ENCODE measurements at places on chromosomes 5 and 9. TPM values are rescaled to one million over a fixed set of nuclear protein-coding genes. Genes with fewer than 3 reads are reported as not detected.

CDC20B gene
- total RNA-seq, result 0.53 TPM

MEIKIN gene
- not detected for total RNA-seq

DDX4 gene
- total RNA-seq, result 0.29 TPM

MYMK gene
- not detected for total RNA-seq

CORO2A gene
- 6.2 TPM for total RNA-seq

BRINP1 gene
- not detected for total RNA-seq

ANKRD18B gene
- total RNA-seq, result 0.33 TPM

DIRAS2 gene
- not detected for total RNA-seq

TLX3 gene
- not detected for total RNA-seq

SLC12A2 gene
- 13.7 TPM for total RNA-seq

EGFL7 gene
- 1.1 TPM for total RNA-seq

TLE1 gene
- 0.42 TPM for total RNA-seq

NMUR2 gene
- not detected for total RNA-seq

F2RL2 gene
- 0.07 TPM for total RNA-seq

MEGF10 gene
- not detected for total RNA-seq

FOXD4L3 gene
- not detected for total RNA-seq

SHOC1 gene
- not detected for total RNA-seq

TMEM215 gene
- not detected for total RNA-seq

CHMP5 gene
- total RNA-seq, result 130 TPM

EPB41L4A gene
- total RNA-seq, result 1.3 TPM

SIMC1 gene
- total RNA-seq, result 36.9 TPM

CER1 gene
- not detected for total RNA-seq

LCN2 gene
- not detected for total RNA-seq

QRFP gene
- not detected for total RNA-seq

PCDHA9 gene
- total RNA-seq, result not detected

NAIF1 gene
- total RNA-seq, result 16.7 TPM

GPX3 gene
- total RNA-seq, result not detected

SEMA6A gene
- 0.40 TPM for total RNA-seq

REXO4 gene
- total RNA-seq, result 34.1 TPM

SLC4A9 gene
- total RNA-seq, result 0.07 TPM

NR2F1-AS1 gene
- total RNA-seq, result not detected

COL27A1 gene
- 0.30 TPM for total RNA-seq

GNA14 gene
- not detected for total RNA-seq

SNAPC3 gene
- total RNA-seq, result 27.4 TPM

P4HA2 gene
- total RNA-seq, result 19.4 TPM

IFNK gene
- not detected for total RNA-seq

LCN1 gene
- total RNA-seq, result not detected

CAMK2A gene
- total RNA-seq, result not detected

ELAVL2 gene
- total RNA-seq, result not detected

ATP6V1G1 gene
- total RNA-seq, result 62.4 TPM
